ENCODE measurements at places on chromosomes 12 and 14.

DNA sequence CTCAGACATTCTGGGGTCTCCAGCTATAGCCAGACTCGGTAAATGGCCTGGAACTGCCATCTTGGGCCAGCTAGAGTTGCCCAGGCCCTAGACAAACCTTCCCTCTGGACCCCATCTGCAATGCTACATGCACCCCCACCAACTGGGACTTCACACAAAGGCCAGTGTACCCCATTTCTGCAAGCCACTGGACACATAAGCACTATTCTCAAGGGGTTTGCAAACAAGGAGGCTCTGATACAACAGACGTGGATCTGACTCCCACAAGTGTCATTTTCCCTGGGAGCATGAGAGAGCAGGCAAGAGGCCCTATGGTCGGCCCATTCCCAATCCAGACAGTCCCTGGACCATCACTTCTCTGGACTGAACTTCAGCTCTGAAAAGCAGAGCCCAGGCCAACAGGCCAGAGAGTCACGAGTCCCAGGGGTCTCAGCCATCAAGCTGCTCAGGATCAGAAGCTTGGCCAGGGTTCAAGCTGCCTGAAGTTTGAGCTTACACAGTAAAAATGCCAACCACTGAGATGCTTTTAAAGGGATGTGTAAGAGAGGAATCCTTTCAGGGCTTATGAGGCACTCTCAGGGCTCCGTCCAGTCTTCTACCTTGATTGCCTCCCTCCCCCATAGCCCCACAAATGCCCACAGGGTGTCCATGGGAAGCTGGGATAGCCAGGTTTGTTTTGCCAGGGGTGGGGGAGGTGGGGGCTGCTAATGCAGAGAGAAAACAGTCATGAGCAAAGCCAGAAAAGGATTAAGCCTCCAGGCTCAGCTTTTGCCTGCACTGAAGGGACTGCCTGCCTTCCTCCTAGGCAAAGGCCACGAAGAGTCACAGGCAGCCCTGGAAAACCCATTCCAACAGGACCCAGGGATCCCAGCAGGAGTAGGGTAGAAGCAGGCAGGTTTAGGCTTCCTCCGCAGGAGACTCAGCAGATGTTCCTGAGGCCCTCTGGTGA, 31.7 kb upstream of the PNMA1 start:
- DNase-seq: no peak

- DNase-seq: peak; percentile 51
Observed at GRCh38 chr14:88667555-88668273, 104.9 kb downstream of the ZC3H14 start.

DNA sequence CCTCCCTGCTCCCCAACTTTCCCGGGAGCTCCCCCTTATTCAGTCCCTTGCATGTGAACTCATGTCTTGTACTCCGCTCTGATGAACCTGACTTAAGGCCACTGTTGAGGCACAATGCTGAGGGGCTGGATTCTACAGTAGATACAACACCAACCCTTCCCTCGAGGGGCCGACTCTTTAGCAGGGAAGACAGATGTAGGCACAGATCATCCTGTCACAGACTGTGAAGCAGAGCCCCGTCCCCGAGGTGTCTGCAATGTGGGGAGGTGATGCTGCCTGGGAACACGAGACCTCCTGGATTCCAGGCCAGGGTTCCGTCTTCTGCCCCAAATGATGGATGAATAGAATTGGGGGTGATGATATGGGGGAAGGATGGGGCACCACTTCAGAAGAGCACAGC, 175.1 kb downstream of the CHST11 start:
- no peak for DNase-seq

DNA sequence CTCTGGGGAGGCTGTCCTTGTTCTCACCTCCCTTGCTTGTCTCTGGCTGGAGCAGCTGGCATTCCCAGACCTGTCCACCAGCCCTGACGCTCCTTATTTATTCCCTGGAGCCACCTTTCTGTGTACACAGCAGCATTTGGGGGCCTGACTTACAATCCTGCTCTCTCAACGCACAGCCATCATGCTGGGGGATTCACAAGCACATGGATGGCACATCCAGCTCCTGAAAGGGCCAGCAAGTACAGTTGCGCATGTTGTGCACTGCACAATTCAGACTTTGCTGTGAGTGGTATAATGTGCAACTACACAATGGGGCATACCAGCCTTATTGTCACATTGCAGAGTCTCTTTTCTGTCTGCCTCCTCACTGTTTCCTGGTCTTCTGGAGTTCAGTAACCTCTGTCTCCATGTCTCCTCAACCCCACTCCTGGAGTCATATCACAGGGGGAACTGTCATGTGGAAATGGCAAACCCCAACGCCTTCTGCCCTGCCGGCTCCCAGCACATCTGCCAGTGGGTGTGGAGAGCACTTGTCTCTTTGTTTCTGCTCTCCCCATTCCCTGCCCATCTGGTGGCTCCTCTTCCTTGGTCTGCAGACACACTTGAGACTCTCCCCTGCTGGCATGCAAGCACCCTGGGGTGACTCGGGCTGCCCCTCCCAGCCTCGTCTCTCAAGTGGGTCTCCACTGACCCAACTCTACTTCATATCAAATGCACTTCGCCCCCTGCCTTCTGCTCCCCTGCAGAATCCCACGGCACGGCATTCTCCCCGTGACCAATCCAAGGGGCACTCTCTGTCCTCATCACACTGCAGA, 41.2 kb upstream of the MEG3 start:
- DNase-seq: no peak

Data from stomach (tissue), 19 donors.